ENCODE measurements at places on chromosomes 5 and 9.

- DNase-seq, result no peak
Measured at GRCh38 chr5:64451551-64451950, 54.3 kb upstream of the RGS7BP start.

DNA sequence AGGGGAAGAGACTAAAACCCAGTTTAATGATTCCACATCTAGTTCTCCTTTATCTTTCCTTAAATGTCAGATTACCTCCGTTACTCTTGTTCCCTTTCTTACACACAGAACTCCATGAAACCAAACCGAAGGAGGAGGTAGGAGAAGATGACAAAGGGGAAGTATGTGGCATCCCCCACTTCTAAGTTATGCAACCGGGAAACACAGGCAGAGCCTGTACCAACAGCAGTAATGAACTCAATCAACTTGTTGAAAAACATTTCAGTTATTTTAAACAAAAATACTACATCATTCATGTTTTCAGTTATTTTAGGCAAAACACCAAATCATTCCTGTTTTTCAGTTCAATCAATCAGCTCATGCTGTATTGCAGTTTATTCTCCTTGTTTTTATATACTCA is 101.8 kb downstream of the PCSK1 start:
- DNase-seq, result no peak

DNA sequence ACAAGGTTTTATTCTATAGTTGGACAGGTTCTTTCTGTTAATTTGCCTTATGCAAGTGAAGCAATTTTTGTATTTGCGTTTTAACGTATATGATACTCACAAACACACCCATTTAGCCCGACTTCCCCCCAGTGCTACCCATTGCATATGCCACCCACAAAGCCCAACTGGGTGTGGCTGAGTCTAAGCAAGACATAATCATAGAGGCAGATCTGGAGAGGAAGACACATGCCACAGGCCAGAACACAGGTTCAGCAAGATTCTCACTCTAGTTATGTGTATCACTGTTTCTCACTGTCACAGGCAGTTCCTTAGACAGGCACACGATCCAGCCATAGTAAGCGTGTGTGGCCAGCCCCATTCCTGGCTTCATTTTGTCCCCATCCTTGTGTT is 29.0 kb upstream of the PUM3 start:
- no peak for DNase-seq

DNA sequence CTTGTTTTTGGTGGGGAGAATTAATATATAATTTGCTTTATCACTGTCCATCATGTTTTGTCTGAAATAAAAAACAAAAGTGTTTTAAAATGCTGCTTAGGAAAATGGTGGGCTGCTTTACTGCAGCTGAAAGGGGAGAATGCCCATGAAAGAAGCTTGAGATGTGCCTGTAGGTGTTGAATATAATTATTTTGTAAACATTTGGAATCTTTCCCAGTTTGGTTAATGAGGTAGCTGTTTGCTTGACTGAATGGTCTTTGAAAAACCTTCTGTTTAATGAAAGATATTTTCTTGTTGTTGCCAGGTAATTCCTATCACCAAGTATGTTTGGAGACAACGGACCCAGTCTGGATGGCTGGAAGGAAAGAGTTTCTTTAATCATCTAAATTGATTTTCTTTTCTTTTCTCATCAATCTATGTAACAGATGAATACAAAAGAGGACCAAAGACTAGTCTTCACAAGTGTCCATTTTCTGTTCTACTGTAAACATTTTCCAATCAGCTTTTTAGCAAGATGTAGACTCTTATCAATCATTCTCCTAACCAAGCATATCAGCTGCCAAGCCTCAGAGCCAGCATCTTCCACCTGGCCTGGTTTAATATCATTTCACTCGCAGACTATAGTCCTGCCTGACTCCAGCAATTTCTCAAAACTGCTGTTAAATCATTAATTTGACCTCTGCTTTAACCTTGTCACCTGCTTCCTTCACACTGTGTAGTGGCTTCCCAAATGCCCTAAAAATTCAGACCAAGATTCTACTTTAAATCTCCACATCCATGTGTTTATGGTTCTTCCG is 441.2 kb upstream of the CHD1 start:
- no peak for DNase-seq

- no peak for DNase-seq
Measured at GRCh38 chr9:128473104-128473503, 17.3 kb downstream of the ODF2 start.

DNA sequence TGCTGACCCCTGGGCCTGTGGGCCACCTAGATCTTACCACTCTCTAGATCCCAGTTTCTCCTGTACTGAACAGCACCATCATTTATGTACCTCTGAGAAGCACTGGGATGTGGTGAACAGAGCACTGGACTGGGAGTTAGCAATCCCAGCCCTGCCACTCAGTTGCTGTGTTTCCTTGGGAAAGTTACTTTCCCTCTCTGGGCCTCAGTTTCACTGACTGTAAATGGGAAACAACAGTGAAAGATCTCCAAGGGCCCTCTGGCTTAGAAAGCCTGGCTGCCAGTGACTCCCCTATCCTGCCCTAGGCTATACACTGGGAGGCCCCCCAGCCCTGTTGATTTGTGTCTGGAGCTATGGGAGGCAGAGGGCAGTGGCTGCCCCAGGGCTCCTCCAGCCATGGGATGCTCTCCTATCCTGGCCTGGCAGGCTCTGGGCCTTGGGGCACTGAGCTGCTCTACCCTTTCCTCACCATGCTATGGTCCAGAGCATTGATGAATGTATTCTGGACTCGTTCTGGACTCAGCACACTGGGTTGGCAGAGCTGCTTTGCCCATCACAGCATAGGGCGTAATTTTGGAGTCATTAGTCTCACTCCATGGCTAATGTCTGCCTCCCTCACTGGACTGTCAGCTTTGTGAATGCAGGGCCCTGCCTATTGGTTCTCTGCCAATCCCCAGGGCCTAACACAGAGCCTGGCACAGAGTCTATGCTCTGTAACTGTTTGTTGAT is 99.3 kb downstream of the RGS3 start:
- no peak for DNase-seq

GRCh38 chr9:105355781-105356180 is 92.1 kb upstream of the FSD1L start:
- DNase-seq, result no peak

DNA sequence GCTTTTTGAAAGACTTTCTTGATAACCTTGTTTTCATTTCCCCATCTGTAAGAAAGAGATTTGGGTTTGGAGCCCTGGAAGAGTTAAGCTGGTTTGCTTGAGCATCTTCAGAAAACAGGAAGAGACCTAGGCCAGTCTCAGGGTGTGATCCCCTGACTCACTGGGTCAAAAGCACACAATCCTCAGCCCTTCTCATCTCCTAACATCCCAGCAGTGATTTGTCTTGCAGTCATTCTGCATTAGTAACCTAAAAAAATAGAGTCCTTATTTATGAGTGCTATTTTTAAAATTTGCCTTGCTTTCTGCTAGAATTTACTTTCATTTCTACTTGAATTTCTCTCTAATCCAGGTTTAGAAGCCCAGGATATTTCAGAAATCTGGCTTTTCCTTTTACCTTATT is 16.4 kb upstream of the ARSB start:
- DNase-seq, result no peak

DNA sequence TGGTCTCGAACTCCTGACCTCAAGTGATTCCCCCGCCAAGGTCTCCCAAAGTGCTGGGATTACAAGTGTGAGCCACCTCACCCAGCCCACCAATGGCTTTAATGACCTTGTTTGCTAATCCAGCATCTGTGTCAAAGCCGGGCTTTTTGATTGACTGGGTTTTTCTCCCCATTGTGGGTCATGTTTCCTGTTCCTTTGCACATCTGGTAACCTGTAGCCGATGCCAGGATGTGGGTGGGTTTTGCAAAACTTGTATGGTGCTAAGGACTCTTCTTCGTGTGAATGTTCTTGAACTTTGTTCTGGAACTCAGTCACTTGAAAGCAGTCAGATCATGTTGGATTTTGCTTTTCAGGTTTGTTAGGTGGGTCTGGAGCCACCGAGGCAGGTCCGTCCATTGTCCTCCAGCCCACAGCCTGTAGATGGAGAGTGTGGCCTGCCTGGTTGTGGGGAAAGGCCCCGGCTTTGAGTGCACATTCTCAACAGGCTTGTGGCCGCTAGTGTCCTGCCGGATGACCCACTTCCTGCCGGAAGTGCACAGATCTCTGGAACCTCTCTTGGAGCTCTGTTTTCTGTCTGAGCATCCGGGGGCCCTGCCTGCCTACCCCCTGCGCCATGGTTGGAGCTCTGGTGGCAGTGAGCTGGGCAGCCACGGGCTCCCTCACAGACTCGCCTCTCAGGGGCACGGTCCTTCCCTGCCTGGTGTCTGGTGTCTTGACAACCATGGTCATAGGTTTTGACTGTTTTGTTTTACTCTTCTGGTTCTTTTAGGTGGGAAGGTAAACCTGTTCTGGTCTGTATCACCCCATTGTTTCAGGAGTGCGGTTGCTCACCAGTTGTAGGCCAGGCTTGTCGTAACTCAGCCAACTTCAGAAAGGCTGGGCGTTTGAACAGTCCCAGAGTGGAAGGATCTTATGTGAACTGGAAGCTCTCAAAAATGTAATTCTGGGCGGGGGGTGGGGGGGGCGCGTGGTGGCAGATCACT is 69.6 kb upstream of the CACNA1B start:
- no peak for DNase-seq

DNA sequence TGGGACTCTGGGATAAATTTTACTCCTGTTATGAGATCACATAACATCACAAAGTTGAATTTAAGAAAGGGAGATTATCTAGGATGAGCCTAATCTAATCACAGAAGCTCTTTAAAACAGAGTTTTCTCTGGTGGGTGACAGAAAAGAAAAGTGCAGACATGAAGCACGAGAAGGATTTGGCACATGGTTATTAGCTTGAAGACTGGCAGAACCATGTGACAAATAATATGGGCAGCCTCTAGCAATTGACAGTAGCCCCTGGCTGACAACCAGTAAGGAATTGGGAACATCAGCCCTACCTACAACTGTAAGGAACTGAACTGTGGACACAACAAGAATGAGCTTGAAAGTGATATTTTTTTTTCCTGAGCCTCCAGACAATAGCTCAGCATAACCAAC is 243.1 kb downstream of the HTR1A start:
- no peak for DNase-seq

GRCh38 chr5:143957455-143957854 is 145.5 kb downstream of the HMHB1 start:
- no peak for DNase-seq

DNA sequence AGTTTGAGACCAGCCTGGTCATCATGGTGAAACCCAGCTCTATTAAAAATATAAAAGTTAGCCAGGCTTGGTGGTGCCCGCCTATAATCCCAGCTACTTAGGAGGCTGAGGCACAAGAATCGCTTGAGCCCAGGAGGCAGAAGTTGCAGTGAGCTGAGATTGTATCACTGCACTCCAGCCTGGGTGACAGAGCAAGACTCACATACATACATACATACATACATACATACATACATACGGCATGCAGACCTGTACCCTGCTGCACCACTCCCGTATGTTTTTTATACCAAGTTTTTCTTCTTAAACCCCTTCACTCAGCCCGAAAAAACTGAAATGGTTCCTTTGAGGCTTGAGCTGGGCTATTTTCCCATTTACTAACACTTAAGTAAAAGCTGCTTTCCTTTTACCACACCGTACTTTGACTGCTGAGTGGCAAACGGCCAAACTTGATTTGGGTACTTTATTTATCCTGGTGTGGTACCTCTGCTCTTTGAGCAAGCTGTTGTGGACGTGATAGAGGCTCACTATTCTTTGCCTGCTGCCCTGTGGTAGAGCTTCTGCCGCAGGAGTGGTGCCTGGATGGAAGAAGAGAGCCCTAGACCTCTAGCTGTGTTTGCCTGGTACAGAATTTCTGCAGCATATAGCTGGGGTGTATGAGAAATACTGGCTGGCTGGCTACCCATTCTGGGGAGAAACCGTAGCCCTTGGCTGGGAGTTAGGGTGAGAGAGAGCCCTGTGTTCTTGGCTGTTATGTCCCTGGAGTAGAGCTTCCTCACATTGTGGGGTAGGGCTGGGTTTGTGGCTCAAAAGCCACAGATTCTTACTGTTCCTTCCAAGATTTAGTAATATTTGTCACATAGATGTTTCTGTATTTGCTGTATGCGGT is 19.4 kb downstream of the IPO11 start:
- DNase-seq, result no peak

- no peak for DNase-seq
Measured at GRCh38 chr5:87245451-87245850, 22.2 kb upstream of the RASA1 start.

- DNase-seq, result no peak
Measured at GRCh38 chr5:91306497-91306896, 76.6 kb downstream of the ARRDC3 start.

DNA sequence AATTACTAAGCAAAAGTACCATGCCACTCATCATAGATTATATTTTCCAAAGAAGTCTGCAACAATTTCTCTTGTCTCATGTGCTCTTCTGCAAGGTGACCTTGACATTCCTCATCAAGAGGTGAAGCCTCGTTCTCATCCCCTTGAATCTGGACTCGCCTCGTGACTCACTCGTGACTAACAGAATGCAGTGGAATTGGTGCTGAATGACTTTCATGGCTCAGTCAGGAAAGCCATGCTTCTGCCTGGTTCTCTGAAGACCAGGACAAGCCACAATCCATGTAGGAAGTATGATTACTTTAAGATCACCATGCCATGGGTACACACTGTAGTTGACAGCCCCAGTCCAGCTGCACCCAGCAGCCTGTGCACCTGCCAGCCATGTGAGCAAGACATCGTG is 335.8 kb downstream of the GADD45G start:
- DNase-seq, result no peak

GRCh38 chr5:151677776-151678545 is 8.8 kb downstream of the SPARC start:
- DNase-seq, result no peak

GRCh38 chr9:132447346-132447745 is 37.3 kb downstream of the CFAP77 start:
- no peak for DNase-seq

- no peak for DNase-seq
Measured at GRCh38 chr5:122880749-122881148, 35.3 kb downstream of the SNX24 start.

DNA sequence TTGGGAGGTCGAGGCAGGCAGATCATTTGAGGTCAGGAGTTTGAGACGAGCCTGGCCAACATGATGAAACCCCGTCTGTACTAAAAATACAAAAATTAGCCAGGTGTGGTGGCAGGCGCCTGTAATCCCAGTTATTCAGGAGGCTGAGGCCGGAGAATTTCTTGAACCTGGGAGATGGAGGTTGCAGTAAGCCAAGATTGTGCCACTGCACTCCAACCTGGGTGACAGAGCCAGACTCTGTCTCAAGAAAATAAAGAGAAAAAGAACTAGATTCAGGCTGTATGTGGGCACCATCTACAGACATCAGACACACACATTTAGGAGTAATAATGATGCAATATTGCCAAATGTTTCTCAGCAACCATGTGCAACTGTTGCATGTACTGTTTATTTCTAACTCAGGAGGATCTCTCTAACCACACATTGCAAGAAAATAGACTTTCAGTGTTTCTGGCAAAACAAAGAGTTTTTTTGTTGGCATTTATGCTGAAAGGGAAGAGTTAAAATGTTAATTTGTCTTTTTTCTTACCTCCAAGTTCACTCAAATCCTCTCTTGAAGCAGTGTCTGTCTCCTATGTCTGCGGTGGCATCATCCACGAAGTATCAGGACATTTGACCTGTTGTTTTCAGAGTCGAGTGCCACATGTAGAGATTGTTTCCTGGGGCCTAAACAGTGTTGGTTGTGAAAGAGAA is 5.1 kb upstream of the ORM1 start:
- no peak for DNase-seq

GRCh38 chr5:103646698-103647614 is 84.4 kb upstream of the NUDT12 start:
- DNase-seq, result no peak

GRCh38 chr5:58255970-58256369 is 203.9 kb downstream of the PLK2 start:
- no peak for DNase-seq

GRCh38 chr9:1271367-1271766 is 221.2 kb downstream of the DMRT2 start:
- DNase-seq, result no peak

- no peak for DNase-seq
Measured at GRCh38 chr9:1332156-1332555, 282.0 kb downstream of the DMRT2 start.
